ENCODE measurements at places on chromosomes 16 and 17.

GRCh38 chr17:18987862-18988545, 16.6 kb downstream of the FAM83G start:
- DNase-seq, result no peak

DNA sequence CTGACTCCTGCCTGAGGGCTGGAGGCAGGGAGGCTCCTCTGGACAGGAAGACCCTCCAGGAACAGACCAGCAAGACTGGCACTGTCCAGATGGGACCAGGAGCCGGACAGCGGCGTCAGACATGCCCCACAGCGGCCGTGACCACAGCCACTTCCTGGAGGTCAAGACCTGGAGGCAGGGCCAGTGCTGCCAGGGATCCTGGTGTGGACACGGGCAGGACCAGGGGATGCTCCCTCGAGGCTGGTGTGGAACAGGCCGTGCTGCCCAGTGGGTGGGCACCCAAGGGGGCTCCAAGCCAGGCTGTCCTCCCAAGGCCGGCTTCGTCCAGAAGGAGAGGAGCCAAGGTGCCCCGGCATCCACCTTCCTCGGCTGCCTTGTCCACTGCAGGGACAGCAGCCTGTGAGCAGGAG, 4.5 kb upstream of the CCDC57 start:
- no peak for DNase-seq

GRCh38 chr17:913207-913606, 66.4 kb downstream of the NXN start:
- DNase-seq, result no peak

- no peak for DNase-seq
These were observed 11.7 kb downstream of the PECAM1 start for GRCh38 chr17:64378890-64379354.

DNA sequence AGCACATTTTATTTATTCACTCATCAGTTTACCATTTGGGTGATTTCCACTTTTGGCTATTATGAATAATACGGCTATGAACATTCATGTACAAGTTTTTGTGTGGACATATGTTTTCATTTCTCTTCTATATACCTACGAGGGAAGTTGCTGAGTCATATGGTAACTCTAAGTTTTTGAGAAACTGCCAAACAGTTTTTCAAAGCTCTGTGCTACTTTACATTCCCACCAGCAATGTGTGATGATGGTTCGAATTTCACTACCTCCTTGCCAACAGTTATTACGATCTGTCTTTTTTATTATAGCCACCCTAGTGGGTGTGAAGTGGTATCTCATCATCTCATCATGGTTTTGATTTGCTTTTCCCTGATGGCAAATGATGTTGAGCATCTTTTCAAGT, 63.7 kb upstream of the MRTFB start:
- DNase-seq, result no peak

DNA sequence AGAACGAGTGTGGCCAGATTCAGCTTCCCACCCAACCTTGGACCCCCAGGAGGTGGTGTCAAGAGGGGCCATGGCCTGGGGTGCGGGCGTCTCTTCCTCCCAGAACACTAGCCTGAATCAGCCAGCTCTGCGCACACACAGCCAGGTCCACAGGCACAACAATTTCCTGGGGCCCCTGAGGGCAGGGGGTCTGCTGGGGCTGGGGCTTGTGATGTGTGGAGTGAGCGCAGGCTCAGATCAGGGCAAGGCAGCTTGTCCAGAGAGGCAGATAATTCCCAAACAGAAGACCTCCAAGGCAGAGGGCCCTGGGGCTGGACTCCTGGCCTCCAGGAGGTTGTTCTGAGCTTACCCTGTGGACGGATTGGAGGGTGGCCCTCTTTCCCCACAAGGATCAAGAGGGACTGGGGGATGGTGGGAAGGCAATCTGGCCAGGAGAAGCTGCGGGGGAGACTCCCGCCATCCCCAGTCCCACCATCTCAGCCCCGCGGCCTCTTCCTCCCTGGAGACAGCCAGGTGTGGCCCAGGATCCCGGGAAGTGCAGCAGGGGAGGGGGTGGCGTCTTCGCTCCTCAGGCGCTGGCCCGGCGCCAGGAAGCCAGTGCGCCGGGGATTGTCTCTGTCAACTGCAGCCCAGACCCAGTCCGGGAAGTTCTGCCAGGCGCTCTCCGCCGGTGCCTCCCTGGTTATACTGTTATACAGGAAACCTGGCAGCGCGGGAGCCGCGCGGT, 52.0 kb upstream of the AMZ2 start:
- DNase-seq, result no peak

- DNase-seq, result no peak
These were observed 2.6 kb upstream of the ZNF768 start for GRCh38 chr16:30528799-30529457.

- DNase-seq, result no peak
These were observed 43.8 kb downstream of the NDEL1 start for GRCh38 chr17:8479431-8479947.

DNA sequence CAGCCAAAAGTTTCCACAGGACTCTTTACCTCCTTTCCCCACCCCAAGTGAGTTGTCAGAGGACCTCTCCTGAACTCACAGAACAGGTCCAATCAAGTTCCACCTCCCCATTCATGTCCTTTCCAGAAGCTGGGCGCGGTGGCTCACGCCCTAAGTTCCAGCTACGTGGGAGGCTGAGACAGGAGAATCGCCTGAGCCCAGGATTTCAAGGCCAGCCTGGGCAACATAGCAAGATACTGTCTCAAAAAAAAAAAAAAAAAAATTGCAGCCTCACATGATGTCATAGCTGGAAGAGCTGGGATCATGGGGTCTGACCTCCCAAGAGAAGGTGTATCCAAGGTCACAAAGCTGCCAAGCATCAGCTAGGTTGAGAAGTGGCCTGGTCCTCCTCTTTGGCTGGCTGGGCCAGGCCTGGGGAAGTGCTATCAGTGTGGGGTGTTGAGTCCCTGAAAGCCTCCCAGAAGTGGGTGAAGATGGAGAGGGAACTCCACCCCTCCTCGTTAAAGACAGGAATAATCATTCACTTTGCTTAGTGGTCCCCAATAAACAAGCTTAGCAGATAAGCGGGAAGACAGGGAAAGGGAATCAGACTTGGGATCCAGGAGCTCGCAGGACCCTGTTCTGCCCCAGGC, 5.5 kb upstream of the MNT start:
- no peak for DNase-seq

DNA sequence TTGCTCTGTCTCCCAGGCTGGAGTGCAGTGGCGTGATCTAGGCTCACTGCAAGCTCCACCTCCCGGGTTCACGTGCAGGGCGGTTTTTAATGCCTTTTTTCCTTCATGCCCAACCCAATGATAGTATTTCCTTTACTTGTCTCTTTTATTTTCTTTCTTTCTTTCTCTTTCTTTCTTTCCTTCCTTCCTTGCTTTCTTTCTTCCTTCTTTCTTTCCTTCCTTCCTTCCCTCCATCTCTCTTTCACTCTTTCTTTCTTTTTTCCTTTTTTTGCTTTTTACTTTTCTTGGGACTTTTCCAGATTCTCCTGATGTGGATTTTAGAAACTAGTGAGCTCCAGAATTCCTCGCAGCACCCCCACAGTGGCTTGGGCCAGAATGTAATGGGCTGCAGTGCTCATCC, 3.1 kb downstream of the MYH3 start:
- DNase-seq, result no peak

- DNase-seq, result no peak
These were observed 145.0 kb downstream of the CCDC182 start for GRCh38 chr17:57600074-57600473.
